ENCODE measurements at places on chromosomes 12 and 14.

- DNase-seq: no peak
Observed at GRCh38 chr12:71521125-71521524, 81.5 kb downstream of the LGR5 start.

GRCh38 chr14:79009286-79009685, 839.1 kb downstream of the NRXN3 start:
- no peak for DNase-seq

- no peak for DNase-seq
Observed at GRCh38 chr12:106309671-106310505, 7.4 kb downstream of the TCP11L2 start.

DNA sequence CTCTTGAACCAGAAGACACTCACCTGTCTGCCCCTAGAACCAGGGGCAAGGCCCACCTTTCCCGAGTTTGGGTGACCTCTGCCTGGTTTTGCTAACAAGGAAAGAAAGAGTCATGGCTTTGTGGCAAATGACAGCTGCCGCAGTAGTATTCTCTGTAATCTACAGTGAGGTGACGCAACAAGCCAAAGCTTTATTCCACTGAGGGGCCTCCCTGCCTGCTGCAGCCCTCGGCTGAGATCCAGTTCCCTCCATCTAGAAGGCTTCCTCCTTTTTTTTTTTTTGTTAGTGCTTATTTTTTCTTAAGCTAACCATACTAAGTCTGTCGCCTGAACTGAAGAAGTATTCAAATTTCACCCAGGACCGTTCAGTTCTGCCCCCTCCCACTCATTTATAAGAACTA, 142.3 kb upstream of the TMCC3 start:
- no peak for DNase-seq

GRCh38 chr14:75242546-75243273, 35.9 kb upstream of the FOS start:
- DNase-seq: peak; percentile 93

- peak; percentile 64 for DNase-seq
Observed at GRCh38 chr12:124506145-124506831, 61.1 kb downstream of the NCOR2 start.

- DNase-seq: no peak
Observed at GRCh38 chr14:55645145-55645544, 65.1 kb downstream of the KTN1 start.

DNA sequence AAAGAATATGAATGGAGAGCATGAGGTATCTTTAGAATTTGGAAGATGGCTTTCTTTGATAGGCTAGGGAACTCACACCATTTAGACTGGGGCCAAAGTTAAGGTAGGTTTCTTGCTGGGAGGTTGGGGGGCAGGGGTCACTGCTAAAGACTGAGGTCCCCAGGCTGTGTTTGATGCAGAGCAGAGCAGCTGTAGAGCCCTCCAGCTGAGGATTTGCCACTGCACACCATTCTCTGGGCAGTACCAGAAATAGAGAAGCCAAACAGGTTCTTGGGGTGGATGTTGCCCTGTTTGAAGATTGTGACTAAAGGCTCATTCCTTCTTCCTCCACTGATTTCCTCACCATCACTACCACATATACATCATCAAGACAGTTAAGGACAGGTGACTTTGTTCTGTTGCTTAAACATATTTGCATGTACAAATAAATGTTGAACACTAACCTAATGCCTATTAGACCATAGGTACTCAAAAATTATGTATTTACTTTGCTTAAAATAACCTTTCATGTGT, 7.9 kb downstream of the NTF3 start:
- DNase-seq: no peak

DNA sequence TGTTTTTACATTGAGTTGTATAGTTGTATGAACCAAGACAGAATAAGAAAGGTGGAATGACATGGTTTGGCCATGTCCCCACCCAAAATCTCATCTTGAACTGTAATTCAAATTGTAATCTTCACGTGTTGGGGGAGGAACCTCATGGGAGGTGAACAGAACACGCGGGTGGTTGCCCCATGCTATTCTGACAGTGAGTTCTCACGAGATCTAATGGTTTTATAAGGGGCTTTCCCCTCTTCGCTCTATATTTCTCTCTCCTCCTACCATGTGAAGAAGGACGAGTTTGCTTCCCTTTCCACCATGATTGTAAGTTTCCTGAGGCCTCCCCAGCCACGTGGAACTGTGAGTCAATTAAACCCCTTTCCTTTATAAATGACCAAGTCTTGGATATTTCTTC, 25.3 kb downstream of the DDHD1 start:
- no peak for DNase-seq

Data from fibroblast of mammary gland (primary cell).